ENCODE measurements at places on chromosomes 11 and 22. TPM values are rescaled to one million over a fixed set of nuclear protein-coding genes. Genes with fewer than 3 reads are reported as not detected.
A peak's percentile ranks its signal among the peaks of the same experiment; 100 is the strongest.

GRCh38 chr11:45113807-45114206 is 32.6 kb upstream of the PRDM11 start:
- H3K4me3 ChIP-seq, result no peak overlapping the region
- no peaks in the 10 kb centered on the region for H3K36me3 ChIP-seq
- DNase-seq, result no peak
- peaks cover 16% of the 10 kb centered on the region for H3K27me3 ChIP-seq
- H3K4me1 ChIP-seq, result no peaks in the 10 kb centered on the region

GRCh38 chr11:1618231-1618630 is 3.7 kb downstream of the KRTAP5-4 start:
- H3K27ac ChIP-seq, result no peak overlapping the region
- no peak overlapping the region for H3K4me3 ChIP-seq
- no peaks in the 10 kb centered on the region for H3K4me1 ChIP-seq
- no peaks in the 10 kb centered on the region for H3K36me3 ChIP-seq
- no peaks in the 10 kb centered on the region for H3K27me3 ChIP-seq

DNA sequence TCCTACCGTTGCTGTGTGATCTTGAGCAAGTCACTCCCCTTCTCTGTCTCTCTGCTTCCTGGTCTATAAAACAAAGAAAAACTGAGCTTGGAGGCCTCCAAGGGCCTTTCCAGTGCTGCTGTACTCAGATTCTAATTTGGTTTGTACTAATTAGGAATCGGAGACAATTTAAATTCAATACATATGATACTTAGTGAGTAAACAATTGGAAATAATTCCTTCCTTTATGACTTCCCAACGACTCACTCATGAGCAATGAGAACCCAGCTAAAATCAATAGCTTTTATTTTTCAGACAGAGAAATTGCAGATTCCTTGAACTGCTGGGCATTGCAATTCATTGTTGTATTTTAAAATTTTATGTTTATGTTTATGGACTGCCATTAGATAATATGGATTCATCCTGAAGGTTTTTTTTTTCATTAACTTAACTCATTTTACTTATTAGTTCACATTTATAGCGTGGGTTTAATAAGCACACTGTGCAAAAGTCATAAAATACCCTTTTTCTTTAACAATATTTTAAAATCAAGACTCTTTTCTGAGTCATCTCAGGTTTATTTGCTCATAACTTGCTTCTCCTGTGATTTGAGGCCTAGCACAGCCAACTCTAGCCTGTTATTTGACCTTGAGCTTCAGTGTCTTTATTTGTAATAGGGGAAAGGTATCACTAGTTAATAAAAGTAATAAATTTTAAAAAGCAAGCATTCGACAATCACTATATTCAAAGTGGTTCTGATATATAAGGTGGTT is 95.8 kb downstream of the TP53I11 start:
- no peak overlapping the region for H3K4me3 ChIP-seq
- H3K36me3 ChIP-seq, result no peaks in the 10 kb centered on the region
- no peak for DNase-seq
- H3K4me1 ChIP-seq, result peaks cover 26% of the 10 kb centered on the region
- no peaks in the 10 kb centered on the region for H3K27me3 ChIP-seq

DNA sequence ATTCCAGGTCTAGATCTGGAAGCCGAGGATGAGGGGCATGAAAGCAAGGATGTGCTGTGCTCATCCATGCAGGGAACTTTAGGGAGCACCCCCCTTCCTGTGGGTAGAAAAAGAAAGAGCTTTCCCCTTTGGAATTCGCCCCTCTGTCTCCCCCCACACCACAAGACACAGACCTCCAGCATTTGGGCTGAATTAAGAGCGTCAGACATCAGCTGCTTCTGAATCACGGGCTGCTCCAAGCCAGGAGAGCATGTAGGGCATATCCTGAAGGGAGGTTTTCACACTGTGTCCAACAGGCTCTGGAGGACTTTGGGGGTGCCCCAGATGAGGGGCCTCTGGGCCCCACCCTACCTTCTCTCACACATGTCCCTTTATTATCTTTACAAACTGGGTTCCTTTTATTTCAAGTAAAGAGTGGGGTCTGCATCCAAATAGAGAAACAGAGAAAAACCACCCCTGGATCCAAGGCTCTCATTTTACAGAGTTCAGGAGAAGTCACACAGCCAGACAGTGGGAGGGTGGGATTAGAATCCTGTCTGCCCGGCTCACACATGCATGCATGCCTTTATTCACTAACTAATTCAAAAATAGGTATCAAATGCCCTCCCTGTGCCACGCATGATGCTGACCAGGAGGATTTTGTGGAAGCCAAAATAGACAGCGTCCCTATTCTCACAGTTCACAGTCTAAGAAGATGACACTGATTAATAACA is 52.8 kb downstream of the LRRC32 start:
- H3K36me3 ChIP-seq, result no peaks in the 10 kb centered on the region
- no peak for DNase-seq
- H3K27ac ChIP-seq, result no peak overlapping the region
- no peak overlapping the region for H3K4me3 ChIP-seq
- H3K4me1 ChIP-seq, result peaks cover 17% of the 10 kb centered on the region

DNA sequence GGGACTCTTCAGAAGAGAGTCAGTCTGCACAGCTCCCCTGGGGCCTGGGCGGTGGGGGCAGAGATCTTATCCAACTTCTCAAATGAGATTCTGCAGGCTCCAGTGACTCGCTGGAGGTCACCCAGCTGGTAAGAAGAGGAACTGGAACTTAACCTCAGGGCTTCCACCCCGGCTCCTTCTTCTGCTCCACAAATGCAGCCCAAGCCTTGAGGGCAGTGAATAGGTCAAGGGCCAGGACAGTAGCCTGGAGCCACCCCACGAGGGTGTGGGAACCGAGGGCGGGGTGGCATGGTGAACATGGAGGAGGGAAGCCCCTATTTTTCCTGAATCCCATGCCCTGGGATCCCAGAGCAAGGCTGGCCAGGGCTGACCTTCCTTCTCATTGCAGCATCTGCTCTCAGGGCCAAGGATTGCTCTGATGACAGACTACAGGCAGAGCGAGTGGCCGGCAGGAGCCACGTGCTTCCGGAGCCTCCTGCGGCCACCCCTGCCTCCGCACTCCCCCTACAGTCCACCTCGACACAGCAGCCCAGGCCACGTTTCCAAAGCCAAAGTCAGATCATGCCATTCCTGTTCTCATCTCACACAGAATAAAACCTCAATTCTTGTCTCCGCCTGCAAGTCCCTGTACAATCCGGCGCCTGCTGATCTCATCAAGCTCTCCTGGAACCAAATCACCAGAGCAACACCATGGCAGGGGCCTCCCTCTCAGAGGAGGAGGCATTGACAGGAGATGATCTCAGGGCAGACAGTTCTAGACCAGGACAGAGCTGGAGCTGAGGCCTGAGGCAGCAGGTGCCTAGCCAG is 21.1 kb upstream of the UPK3A start:
- H3K36me3 ChIP-seq, result no peaks in the 10 kb centered on the region
- no peak overlapping the region for H3K4me3 ChIP-seq
- H3K27ac ChIP-seq, result peak overlapping the region; percentile 27
- peaks cover 16% of the 10 kb centered on the region for H3K4me1 ChIP-seq

GRCh38 chr22:50011447-50012210 is 936 bp downstream of the IL17REL start:
- peaks cover 55% of the 10 kb centered on the region for H3K27me3 ChIP-seq
- H3K4me1 ChIP-seq, result no peaks in the 10 kb centered on the region
- H3K4me3 ChIP-seq, result no peak overlapping the region
- no peaks in the 10 kb centered on the region for H3K36me3 ChIP-seq
- H3K27ac ChIP-seq, result no peak overlapping the region

MISFA gene
- 0.91 TPM for total RNA-seq

CADM1 gene
- 4.1 TPM for total RNA-seq

LMO2 gene
- total RNA-seq, result 0.31 TPM
